ENCODE measurements at places on chromosomes 1 and 21.
A peak's percentile ranks its signal among the peaks of the same experiment; 100 is the strongest.

- DNase-seq: peak; percentile 68
Measured at GRCh38 chr21:26715878-26716506, 129.2 kb downstream of the ADAMTS1 start.

- no peak for DNase-seq
Measured at GRCh38 chr1:94851571-94851970, 31.4 kb downstream of the SLC44A3 start.

DNA sequence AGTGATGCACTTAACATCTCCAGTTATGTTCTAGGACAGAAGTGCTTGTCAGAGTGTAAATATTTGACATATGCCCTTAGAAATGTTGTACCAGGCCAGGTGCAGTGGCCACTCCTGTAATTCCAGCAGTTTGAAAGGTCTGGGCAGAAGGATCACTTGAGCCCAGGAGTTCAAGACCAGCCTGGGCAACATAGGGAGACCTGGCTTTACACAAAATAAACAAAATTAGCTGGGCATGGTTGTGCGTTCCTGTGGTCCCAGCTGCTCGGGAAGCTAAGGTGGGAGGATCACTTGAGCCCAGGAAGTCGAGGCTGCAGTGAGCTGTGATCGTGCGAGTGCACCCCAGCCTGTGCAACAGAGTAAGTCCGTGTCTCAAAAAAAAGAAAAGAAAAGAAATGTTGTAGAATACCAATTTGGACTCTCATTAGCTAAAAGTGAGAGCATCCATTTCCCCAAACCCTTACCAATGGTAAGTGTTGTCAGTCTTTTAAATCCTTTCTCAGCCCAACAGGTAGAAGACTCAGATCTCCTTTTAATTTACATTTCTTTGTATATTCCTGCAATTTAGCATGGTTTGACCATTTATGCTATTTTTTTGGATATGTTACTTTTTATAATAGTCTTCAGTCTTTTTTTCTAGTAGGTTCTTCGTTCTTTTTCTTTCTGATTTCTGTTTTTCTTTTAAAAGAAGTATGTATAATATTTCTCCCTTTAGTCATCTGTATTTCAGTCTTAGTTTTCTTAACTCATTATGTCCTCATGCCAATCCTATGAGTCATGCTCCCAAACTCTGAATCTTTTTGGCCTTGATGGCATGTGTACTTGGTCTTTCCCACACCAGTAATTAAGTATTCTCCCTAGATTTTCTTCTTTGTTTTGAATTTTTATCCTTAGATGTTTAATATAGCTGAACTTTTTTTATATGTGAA, 74.4 kb downstream of the CAMTA1 start:
- DNase-seq: no peak

- DNase-seq: no peak
Measured at GRCh38 chr1:167145965-167146364, 52.1 kb downstream of the STYXL2 start.

- no peak for DNase-seq
Measured at GRCh38 chr1:245465666-245466065, 310.9 kb downstream of the KIF26B start.

DNA sequence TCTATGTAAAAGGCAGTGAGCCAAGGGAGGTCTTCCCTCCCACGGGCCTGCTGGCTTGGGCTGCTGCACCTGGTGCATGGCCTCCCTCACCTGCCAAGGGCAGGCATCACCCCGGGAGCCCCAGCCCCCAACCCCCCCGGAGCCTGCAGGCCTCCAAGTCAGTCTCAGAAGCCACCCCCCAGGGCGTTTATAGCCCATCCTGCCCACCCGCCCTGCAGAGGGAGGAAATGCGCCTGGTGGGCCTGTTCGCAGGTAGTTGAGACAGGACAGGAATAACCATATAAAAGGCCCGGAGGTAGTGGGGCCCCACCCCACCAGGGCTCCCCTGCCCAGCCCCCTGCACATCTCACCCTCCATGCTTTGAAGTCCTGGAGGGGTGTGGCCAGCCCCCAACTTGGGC, 18.2 kb upstream of the ARF1 start:
- DNase-seq: no peak

- no peak for DNase-seq
Measured at GRCh38 chr1:170672316-170672715, 8.4 kb downstream of the PRRX1 start.

All from ecto neural progenitor cell (in vitro differentiated cells).